ENCODE measurements at places on chromosomes 7 and 10.

DNA sequence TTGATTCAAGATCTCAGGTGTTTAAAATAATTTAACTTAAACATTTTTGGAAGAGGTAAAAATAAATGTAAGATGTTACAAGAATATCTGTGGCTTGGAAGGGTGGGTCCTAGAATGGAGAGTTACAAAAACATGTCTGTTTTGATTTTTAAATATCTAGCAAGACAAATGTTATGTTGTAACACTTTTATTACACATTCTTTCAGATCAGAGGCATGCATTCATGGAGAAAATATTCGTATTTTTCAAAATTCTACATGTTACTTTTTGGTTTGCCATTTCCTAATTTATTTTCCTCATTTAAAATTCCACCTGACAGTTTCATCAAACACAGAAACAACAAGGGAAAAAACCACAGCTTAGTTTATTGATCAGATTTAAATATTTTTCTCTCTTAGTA, 10.0 kb downstream of the WBP1L start:
- DNase-seq, result no peak

- DNase-seq, result no peak
These were observed 131.3 kb downstream of the DPP6 start for GRCh38 chr7:154183482-154183881.

GRCh38 chr7:142598297-142598696, 151.0 kb upstream of the PRSS1 start:
- no peak for DNase-seq

DNA sequence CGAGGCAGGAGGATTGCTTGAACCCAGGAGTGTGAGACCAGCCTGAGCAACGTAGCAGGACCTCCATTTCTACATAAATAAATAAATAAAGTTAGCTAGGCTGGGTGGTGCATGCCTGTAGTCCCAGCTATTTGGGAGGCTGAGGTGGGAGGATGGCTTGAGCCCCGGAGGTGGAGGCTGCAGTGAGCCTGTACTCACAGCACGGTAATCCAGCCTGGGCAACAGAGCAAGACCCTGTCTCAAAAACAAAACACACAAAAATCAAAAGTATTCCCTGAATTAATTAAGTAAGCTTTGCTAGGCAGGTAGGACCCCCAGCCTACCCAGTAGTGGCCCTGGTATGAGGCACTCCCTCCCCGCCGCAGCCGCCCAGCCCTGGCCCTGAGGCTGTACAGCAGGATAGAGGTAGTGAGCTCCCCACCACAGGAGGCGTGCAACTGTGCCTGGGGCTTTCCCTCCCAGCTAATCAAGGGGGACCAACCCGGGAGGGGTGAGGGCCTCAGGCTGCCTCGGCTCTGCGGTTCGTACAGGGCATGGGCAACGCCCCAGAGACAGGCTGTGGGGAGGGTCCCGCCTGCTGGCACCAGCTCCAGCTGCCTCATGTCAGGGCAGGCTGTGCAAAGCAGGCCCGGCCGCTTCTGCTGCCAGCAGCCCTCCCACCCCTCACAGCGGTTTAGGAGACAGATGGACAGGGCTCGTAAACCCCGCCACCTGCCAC, 1.0 kb upstream of the CYP2W1 start:
- no peak for DNase-seq

- no peak for DNase-seq
These were observed 722.6 kb downstream of the GATA3 start for GRCh38 chr10:8776926-8777622.

DNA sequence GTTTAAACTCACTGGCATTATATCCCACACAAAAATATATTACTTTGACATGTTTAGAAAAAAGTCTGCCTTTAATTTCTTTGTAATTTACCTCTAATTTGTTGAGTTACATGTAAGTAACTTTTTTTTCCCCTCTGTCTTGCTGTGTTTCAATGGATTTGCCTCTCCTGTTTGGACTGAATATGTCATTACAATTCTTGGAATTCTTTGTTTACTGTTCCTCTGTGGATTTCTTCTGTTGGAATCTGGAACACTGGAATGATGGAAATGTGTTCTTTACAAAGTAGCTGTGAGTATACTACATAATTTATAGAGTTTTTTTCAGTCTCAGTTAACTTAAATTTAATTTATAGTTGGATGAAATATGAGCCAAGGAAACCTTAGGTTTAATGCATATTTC, 30.4 kb downstream of the SEPTIN7 start:
- DNase-seq, result no peak

- DNase-seq, result no peak
These were observed 510.0 kb downstream of the ANKRD7 start for GRCh38 chr7:118734541-118734940.

DNA sequence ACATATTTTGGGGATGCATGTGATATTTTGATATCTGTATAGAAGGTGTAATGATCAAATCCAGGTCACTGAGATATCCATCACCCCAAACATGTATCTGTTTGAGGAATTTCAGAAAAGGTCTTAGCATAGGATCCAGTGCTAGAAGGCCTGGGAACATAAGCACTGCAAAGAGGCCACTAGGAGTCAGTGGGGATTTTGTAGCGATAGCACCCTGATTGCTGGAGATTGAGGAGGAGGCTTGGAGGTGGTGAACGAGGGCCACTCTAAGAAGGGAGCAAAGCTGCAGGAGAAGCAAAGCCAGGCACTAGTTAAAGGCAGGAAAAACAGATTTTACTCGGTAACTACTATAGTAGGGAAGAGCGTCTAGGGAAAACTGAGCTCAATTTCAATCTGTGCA, 324.0 kb downstream of the LHFPL3 start:
- DNase-seq, result no peak

- no peak for DNase-seq
These were observed 490.0 kb upstream of the LRRN3 start for GRCh38 chr7:110600956-110601355.

- DNase-seq, result no peak
These were observed 673.9 kb upstream of the GALNT17 start for GRCh38 chr7:70457883-70458680.
